ENCODE measurements at places on chromosomes 6 and 20. TPM values are rescaled to one million over a fixed set of nuclear protein-coding genes. Genes with fewer than 3 reads are reported as not detected.

DNA sequence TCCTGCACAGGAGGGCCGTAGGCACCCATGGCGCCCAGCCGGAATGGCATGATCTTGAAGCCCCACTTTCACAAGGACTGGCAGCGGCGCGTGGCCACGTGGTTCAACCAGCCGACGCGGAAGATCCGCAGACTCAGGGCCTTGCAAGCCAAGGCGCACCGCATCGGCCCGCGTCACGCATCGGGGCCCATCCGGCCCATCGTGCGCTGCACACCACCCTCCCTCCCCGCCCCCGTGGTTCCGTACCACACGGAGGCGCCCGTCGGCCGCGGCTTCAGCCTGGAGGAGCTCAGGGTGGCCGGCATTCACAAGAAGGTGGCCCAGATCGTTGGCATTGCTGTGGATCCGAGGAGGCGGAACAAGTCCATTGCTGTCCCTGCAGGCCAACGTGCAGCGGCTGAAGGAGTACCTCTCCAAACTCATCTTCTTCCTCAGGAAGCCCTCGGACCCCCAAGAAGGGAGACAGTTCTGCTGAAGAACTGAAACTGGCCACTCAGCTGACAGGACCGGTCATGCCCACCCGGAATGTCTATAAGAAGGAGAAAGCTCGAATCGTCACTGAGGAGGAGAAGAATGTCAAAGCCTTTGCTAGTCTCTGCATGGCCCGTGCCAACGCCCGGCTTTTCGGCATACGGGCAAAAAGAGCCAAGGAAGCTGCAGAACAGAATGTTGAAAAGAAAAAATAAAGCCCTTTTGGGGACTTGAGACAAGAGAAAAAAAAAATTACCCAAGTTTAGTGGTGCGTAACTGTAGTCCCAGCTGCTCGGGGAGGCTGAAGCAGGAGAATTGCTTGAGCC, 9.9 kb upstream of the NCOA5 start:
- DNase-seq = peak; percentile 22

The IMPG1 gene
- not detected for total RNA-seq

The PTPRT gene
- total RNA-seq = not detected

DNA sequence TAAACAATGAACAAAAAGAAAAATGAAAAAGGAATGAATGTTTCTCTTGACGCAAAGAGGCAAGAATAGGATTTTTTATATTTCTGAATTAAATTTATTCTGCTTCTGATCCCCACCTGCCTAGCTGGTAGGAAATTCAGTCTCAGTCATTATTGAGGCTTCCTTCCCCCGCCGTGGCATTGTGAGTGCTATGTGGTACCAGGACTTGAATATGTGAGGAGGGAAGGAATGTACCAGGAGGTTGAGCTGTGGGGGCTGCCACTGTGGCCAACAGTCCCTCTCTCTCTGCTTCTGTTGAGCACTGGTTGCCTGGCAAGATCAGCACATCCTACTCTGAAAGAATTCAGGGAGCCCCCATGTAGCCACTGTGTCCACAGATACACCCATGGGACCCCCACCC, 368.1 kb upstream of the JARID2 start:
- DNase-seq = no peak

The HDGFL1 gene
- not detected for total RNA-seq

The UBE2C gene
- 167 TPM for total RNA-seq

GRCh38 chr6:25351485-25351884, 72.3 kb downstream of the CARMIL1 start:
- no peak for DNase-seq

The PI16 gene
- total RNA-seq = not detected

DNA sequence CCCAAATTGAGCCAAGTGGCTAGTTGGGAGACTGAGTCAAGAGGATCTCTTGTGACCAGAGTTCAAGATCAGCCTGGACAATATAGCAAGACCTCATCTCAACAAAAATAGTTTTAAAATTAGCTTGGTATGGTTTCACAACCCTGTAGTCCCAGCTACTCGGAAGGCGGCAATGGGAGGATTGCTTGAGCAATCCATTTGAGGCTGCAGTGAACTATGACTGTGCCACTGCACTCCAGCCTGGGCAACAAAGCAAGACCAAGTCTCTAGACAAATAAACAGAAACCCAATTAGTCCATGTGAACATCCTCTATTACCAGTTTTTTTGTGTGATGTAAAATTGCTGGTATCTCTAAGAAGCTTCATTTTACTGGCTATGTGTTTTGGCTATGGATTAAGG, 106.2 kb downstream of the TULP4 start:
- DNase-seq = no peak

The SLC17A9 gene
- 0.91 TPM for total RNA-seq

DNA sequence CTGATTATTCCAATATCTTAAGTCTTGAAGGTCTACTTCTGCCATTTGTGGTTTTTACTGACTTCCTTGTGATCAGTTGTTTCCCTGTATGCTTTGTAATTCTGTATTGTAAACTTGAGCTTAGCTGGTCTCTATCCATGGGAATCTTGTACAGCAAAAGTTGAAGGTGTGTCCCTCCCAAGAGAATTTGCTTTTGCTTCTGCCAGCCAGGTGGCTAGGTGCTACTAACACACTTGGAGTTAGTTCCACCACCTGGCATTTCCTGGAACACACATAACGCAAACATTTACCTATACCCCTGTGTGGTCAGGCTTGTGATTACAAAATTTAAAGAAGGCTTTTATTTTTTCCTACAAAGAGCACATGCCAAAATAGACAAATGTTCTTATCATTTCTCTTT, 141.2 kb downstream of the GRM4 start:
- no peak for DNase-seq

The NKX2-2 gene
- total RNA-seq = 3.7 TPM

The C20orf204 gene
- total RNA-seq = 1.1 TPM

DNA sequence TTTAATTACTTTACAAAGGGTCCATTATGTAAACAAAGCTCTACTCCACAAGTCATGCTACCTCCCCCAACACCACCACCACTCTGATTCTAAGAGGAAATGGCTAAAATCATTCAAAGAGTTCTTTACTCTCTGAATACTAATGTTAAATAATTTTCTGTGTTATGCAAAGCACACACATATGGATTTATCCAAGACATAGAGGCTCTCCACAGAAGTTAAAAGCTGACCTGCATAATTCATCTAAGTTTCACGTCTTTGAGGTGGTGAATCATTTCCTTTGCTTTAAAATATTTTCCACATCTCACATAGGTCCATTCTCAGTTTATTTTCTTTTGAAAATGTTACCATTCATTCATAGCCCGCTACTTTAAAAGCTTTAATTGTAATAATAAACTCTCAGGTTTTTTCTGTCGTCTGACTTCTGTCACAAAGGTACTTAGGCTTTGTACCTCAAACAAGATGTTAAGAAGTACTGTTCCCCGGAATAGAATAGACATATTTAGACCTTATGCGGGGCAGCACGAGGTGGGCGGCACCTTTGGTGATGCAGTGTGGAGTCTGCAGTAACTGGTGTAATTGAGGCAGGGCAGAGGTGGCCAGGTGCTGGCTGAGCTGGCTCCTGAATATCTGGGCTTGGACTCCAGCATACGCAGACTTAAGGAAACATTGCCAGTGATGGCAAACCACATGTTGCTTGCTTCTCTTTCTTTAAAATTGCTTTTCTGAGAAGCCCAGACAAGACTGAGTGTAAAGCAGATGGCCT, 55.8 kb downstream of the KIF6 start:
- no peak for DNase-seq

The ACTL10 gene
- 0.18 TPM for total RNA-seq

- DNase-seq = no peak
These were observed 12.8 kb upstream of the EDN1 start for GRCh38 chr6:12277386-12277785.

DNA sequence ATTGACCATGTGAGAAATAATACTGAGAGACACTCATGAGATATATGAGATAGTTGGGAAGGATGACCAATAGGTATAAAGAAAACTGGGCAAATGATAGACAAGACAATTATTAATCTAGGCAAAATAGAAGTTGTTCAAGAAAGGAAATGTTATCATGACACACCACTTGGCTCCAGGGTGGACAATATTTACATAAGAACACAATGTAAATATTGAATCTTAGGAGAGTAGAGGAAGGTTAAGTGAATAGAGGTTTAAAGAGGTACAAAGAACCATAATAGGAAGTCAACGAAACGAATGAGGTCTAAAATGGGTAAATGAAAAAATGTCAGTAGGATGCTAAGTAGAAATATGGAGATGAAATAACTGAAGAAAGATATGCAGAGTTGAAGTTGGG, 126.5 kb downstream of the MBOAT1 start:
- DNase-seq = no peak

DNA sequence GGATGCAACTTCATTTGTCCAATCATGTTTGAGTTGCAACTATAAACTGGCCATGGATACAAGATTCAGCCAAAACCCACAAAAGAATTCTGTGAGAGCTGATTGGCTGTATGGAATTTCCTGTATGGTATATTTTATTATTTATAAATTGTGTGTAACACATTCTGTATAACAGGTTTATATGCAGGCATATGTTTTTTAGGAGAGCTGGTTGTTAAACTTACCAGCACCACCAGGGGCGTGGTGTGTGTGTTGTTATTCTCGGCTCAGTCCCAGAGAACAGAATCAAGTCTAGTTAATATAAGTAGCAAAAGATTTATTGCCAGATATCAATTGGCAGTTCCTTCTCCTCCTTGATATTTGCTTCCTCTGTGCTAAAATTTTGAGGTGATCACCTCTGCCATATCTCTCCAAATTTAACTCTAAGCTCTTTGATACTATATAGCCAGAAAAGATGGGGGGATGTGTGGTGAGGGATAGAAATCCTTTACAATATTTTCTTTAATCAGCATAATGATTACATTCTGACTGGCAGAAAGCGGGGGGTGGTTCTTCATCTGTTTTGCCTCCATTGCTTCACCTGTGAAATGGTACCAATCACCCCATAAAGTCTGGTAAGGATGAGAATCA, 22.9 kb downstream of the CNBD2 start:
- DNase-seq = peak; percentile 16

GRCh38 chr6:14889611-14890593, 356.0 kb upstream of the JARID2 start:
- no peak for DNase-seq

The SLA2 gene
- total RNA-seq = not detected

GRCh38 chr20:48889140-48889790, 32.2 kb upstream of the ARFGEF2 start:
- no peak for DNase-seq

DNA sequence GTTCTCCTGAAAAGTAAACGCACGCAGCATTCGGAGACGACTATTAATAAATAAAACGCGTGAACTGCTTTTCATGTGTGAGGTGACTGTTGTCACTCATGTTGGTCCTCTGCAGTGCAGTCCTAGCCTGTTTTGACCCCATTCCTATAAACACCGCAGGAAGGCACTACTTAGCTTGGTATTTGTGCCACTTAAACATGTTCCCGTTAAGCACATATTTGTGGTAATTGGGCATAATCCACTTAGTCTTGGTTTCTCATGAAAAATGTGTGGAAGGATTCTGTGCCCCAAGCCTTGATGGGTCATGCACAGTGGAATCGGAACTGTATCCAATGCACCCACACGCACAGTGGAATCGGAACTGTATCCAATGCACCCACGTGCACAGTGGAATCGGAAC, 313.9 kb downstream of the THBS2 start:
- DNase-seq = no peak

- DNase-seq = no peak
These were observed 50.8 kb upstream of the TGM3 start for GRCh38 chr20:2244993-2245392.

DNA sequence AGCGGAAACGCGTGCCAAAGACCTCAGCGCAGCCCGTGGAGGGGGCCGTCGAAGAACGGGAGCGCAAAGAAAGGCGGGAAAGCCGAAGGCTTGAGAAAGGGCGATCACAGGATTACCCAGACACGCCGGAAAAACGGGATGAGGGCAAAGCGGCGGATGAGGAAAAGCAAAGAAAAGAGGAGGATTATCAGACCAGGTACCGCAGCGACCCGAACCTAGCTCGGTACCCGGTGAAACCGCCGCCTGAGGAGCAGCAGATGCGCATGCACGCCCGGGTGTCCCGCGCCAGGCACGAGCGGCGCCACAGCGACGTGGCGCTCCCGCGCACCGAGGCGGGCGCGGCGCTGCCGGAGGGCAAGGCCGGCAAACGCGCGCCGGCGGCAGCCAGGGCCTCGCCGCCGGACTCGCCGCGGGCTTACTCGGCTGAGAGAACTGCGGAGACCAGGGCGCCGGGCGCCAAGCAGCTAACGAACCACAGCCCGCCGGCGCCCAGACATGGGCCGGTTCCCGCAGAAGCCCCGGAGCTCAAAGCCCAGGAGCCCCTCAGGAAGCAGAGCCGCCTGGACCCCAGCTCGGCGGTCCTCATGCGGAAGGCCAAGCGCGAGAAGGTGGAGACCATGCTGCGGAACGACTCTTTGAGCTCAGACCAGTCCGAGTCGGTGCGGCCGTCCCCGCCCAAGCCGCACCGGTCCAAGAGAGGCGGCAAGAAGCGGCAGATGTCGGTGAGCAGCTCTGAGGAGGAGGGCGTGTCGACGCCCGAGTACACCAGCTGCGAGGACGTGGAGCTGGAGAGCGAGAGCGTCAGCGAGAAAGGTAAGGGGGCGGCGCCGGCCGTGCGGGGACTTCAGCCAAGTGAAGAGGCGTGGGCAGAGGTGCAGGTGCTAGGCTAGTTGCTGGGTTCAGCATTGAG, 296.2 kb downstream of the RIMS1 start:
- peak; percentile 81 for DNase-seq

GRCh38 chr20:24478584-24478983, 9.2 kb downstream of the SYNDIG1 start:
- no peak for DNase-seq

GRCh38 chr6:30763618-30764489, 19.5 kb upstream of the IER3 start:
- peak; percentile 93 for DNase-seq

DNA sequence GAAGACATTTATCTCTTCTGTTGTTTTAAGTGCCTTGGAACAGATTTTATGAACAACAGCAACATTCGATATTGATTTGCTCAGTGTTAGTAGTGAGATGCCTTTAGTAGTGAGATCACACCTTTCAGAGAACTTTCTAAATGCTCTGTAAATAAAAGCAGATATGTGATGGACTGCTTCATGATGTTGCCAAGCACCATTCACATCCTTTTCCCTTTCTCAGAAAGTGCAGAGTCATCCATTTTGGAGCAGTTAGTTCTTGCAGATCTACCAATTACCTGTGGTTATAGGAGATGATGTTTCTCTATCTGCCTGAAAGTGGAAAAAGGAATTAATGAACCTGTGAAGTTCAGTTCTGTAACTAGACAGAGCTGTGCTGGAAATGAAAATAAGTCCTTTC, 27.0 kb downstream of the CBFA2T2 start:
- no peak for DNase-seq

The OPN5 gene
- 0.06 TPM for total RNA-seq

The HLA-DQA1 gene
- total RNA-seq = 0.40 TPM

DNA sequence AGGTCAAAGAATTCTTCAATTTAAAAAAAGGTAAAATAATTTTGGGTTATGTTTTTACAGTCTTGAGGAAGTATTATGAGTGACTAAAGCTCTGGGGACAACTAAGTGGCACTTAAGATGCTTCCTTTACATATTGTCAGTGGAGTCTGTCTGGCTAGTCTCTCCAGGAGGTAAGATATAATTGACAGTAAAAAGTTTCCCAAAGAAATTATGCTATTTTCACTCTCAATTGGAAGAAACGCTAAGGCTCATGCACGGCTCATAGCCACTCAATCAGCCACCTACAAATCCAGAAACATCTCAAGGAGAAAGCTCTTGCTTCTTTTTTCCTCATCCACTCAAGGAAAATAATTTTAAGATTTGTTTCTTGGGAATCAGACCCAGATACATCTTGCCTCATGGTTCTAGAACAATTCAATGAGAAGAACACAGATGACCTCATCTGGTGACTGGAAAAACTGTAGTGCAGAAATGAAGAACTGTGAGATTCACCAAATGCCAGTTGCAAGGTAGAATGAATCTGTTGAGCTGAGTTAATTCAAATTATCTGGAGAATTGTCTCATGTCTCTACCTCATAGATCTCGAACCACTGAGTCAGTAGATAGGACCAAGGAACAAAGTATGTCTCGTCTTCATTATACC, 252.9 kb downstream of the TPBG start:
- DNase-seq = no peak
